ENCODE measurements at places on chromosomes 1 and 21.

- no peak for DNase-seq
Measured at GRCh38 chr1:171355727-171356126, 41.7 kb downstream of the FMO4 start.

DNA sequence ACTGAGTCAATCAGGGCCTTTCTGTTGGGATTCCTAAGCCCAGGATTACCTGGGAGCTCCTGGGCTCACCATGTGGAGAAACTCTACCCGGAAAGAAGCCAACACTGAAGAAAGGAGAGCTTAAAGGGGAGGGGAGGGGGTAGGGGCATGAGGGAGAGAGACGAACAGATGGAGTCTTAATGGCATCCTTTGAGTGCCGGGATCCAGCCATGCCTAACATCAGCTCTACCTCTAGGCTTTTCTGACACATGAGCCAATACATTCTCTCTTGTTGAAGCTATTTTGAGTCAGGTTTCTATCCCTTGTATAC lies 75.0 kb downstream of the NPHP4 start:
- DNase-seq, result no peak

GRCh38 chr1:184188037-184188436 lies 136.5 kb downstream of the TSEN15 start:
- no peak for DNase-seq

DNA sequence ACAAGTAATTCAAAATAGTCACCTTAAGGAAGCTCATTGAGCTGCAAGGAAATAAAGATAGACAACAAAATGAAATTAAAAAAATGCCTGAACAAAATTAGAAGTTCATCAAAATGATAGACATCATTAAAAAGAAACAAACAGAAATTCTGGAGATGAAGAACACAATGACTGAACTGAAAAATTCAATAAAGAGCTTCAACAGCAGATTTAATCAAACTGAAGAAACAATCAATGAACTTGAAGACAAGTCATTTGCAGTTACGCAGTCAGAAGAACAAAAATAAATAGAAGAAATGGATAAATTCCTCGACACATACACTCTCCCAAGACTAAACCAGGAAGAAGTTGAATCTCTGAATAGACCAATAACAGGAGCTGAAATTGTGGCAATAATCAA lies 390.0 kb upstream of the SPAG17 start:
- no peak for DNase-seq

- no peak for DNase-seq
Measured at GRCh38 chr1:188706742-188707141, 1770.9 kb downstream of the BRINP3 start.

GRCh38 chr1:156076609-156077429 lies 5.4 kb downstream of the MEX3A start:
- DNase-seq, result no peak

GRCh38 chr1:209999005-209999404 lies 61.0 kb downstream of the SYT14 start:
- DNase-seq, result no peak

DNA sequence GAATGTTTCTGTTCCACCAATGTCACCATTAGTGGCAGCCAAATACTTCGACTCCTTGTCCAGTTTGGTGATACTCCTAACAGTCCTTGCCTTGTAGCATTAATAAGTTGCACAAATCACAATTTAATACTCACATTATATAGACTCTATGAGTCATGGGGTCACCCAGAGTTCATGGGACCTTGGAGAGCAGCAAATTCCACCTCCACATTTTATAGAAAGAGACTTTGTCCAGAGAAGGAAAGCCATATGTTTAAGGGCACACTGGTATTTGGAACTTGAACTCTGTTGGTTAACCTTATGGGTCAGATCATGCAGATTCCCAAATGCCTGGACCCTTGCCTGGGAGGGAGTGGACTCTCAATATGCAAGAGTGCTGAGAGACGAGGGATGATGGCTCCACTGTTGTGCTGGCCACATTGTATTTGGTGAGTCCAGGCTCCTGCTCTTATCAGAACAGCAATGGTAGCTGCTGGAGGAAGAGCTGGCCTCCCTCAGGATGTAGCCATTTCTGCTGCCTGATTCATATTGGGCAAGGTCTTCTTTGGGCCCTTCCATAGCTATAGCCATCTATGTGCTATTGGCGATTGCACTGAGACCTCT lies 30.6 kb downstream of the DNAJC6 start:
- DNase-seq, result no peak

- DNase-seq, result peak; percentile 46
Measured at GRCh38 chr1:88079036-88079435, 605.0 kb upstream of the PKN2 start.

DNA sequence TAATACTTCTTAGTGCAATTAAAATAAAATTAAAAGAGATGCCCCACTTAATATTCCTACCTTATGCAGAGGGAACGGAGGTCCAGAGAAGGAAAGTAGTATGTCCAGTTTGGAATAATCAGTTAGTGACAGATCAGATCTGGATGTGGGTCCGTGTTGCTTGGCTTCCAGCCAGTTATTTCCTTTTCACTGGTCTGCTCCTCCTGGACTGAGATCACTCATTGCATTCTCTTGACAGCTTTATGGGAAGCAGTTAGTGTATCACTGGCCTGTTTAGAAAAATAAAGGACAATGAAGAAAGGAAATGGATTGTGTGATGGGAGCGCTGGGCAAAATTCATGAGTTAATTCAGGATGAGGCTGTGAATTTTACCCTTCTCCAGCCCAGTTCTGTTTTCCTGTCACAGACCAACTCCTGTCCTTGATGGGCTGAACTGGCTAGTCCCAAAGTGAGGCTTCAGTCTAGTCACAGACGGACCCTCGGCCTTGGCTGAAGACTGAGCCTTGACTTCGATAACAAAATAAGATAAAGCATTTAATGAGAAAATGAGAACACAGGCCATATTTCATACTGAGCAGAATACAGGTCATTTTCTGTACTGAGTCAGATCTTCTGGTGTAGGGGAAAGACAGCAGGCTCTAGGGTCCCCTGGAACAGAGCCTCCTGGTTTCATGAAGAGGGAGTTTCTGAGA lies 85.2 kb upstream of the TRABD2B start:
- DNase-seq, result no peak
